ENCODE measurements at places on chromosomes 13 and 19.

- peak; percentile 79 for DNase-seq
Measured at GRCh38 chr19:38514812-38515633, 81.5 kb downstream of the RYR1 start.

DNA sequence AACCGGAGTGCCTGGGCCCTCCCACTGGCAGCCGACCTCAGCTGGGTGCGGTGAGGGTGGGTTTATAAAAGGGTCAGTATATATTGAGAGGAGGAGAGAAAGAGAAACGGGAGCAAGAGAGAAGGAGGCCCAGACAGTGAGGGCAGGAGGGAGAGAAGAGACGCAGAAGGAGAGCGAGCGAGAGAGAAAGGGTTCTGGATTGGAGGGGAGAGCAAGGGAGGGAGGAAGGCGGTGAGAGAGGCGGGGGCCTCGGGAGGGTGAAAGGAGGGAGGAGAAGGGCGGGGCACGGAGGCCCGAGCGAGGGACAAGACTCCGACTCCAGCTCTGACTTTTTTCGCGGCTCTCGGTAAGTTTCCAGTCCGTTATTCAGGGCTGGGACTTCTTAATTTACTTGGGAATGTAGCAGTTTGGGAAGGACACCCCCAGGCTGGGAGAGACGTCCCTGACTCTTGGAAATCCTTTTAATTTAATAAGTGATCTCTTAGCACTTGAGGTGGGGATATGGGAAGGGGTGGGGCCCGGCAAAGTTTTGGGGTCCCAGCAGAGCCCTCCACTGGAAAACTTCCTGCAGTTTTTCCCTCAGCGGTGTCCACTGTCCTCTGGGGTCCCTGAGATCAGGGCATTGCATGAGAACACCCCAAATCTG lies at the start of gene EMP3:
Gene EMP3 (plus strand): TSS at position 288 of the 646 bp plus-strand sequence. CDS start 1,293 bp downstream, outside the sequence.
- peak; percentile 86 for DNase-seq

DNA sequence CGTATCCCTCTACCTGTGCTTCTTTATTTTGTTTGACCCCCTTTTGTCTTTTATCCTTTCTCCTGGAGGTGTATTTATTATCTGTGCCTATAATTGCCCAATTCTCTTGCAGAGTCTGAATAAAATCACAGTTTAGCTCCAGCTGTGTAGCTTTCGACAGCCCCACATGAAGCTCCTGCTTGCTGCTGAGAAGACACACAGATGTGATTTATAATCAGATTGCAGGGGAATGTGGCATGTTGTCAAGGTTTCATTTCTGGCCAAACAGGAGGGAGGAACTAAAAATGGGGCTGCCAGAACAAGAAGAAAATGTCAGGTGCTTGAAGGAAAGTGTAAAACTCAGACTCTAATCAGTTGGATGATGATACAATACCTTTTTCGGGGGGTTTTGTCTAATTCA lies 22.7 kb downstream of the CCNA1 start:
- DNase-seq: no peak

DNA sequence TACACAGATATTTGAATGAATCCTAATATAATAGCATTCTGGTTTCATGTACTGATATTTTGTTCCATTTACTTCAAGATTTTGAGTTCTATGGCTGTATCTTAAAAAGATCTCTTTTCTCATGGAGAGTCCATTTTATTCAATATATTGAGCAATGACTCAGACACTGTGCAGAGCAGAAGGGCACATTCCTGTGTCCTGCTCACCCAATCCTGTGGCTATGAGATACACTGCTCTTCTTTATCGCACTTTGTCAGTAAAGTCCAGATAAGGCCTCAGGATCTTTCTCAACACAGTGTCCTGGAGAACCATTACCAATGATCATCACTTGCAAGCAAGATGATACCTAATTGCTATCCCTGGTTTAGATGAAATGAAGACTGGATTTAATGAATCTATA lies 155.0 kb downstream of the CYSLTR2 start:
- DNase-seq: no peak

GRCh38 chr13:30156826-30157615 lies 150.3 kb downstream of the KATNAL1 start:
- DNase-seq: no peak

DNA sequence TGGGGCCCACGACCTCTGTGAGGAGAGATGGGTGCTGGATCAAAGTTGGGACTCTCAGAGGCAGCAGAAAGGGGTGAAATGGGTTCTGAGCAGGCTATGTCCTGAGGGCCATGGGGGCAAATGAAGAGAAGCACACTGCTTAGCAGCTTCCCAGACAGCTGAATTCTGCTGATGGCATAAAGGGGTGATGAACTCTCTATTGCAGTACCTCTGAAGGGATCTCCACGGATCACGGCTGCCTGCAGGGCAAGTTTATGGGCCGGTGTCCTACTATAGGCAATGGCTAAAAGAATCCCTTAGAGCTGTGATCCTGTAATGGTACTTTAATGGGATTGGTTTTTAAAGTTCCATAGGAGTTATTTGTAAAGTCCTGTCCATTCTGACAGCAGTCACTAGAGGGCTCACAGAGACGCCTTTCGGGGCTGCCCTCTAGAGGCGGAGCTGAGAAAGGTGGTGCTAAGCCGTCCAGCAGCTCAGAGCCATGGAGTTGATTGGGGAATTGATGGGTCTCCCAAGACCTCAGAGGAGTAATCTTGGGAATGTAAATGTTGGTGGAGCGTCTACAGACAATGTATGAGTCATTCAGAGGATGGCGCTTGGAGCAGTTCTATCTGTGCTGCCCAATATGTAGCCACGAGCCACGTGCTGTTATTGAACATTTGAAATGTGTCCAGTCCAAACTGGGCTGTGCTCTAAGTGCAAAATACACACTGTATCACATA lies 287.3 kb downstream of the COG6 start:
- DNase-seq: peak; percentile 67

DNA sequence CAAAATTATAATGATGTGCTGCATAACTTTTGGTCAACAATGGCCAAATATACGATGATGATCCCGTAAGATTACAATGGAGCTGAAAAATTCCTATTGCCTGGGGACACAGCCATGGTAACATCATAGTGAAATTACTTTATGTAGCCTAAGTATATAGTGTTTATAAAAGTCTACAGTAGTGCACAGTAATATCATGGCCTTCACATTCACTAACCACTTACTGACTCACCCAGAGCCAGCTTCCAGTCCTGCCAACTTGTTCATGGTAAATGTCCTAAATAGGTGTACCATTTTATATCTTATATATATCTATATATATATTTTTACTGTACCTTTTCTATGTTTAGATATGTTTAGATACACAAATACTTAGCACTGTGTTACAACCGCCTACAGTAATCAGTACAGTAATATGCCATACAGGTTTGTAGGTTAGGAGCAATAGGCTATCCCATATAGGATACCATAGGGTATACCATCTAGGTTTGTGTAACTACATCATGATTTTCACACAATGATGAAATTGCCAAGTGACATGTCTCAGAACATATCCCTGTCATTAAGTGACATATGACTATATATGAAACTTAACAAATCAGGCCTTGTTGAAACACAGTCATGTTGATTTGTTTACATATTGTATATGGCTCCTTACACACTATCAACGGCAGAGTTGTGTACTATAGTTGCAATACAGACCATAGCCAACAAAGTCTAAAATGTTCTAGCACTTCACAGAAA lies 23.7 kb downstream of the DIS3 start:
- no peak for DNase-seq

GRCh38 chr19:11418549-11419506 lies at the start of gene RGL3:
Gene RGL3 (minus strand): TSS chr19:11419314. CDS start chr19:11419278, 36 bp downstream.
- DNase-seq: no peak

- DNase-seq: no peak
Measured at GRCh38 chr13:26914624-26915023, 154.0 kb upstream of the GPR12 start.

DNA sequence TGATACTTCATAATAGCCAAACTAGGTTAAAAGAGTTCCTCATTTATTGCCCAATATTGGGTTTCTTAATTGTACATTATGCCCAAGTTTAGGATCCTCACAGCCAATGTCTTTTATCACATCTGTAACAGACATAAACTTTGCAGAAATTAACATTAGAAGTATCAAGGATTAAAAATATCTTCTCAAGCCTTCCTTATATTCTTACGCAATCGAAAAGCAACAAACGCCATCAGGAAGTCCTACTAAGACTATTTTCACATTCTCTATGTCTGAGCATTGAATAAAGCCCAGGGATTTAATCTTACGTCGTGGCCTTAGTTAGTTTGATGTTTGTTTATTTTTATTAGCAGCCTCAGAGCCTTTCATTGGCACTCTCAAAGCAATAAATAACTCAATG lies 1660.4 kb upstream of the MIR17HG start:
- no peak for DNase-seq

DNA sequence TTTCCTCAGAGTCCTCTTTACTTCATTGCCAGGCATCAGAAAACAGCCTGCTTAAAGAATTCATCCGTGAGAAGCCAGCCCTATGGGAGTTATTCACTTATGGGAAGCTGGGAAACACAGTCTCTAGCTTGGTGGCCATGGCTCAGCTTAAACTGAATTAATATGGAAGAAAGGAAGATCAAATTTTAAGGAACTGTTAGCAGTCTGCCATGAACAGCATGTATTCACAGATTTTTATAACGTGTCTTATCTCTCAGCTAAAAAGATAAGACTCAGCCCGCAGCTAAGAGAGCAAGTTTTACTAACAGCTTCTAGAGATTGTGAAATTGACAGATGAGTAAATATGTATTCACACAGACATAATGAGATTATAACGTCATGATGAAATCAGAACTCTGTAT lies 253.7 kb upstream of the RXFP2 start:
- no peak for DNase-seq

- DNase-seq: no peak
Measured at GRCh38 chr19:3357992-3358688, 8.2 kb upstream of the NFIC start.

DNA sequence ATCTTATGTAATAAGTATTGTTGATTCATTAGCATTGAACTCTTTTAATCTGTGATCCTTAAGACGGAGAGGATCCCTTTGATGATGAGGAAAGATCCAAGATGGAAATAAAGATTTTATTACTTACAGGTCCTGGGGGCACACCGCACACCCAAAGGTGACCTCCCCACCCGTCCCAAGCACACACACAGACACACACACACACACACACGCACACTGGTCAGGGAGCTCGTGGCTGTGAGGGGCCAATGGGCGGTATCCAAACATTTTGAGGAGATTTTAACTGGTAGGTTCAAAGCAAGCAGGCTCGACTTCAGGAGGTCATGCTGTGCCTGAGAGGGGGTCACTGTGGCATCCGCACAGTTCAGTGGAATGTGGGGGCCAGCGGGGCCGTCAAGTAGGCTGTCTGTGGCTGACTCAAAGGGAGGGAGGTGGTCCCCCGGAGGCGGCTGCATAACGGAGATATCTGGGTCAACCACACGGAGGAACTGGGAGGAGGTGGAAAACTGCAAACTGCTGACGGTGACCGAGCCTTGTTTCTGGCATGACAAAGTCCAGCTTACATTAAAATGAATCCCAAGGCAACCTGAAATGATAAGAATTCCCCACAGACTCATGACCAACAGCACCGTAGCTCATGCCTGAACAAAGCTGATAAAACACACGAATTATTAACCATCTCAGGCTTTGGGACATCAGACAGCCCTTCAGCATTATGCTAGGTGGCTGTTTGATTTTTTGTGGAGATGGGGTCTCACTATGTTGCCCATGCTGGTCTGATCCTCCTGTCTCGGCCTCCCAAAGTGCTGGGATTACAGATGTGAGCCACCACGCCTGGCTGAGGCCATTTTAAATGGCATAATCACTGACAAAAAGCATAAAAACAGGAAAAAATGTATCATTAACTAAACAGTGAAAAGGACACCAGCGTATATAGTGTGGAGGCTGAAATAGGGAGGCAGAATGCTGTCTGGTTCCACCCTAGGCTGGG lies 20.9 kb upstream of the SIGLEC11 start:
- DNase-seq: no peak

DNA sequence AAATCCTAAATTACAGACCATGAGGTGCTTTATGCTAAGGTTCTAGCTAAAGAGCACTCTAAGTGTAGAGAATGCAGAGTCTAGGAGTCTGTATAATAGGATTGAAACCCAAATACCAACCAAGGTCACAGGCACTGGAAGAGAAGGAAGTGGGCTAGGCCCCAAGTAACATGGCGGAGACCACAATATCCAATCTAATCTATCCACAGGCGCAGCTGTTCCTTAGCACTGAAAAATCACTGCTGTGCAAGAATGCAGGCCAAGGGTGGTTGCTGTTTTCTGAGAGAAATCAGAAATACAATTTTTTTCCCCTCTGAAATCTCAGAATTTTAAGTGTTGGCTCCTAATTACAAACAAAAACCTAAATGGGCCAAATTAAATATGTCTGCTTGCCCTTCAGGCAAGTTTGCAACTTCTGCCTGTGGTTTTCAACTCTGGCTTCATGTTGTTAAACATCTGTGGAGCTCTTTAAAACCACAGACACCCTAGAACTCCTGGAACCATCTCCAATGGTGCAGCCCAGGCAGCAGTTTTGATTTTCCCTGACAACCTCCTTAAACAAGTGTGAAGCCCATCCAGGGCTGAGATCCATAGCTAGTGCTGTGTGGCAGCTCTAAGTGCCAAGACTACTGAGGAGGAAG lies 6.1 kb downstream of the RANBP3 start:
- DNase-seq: no peak

DNA sequence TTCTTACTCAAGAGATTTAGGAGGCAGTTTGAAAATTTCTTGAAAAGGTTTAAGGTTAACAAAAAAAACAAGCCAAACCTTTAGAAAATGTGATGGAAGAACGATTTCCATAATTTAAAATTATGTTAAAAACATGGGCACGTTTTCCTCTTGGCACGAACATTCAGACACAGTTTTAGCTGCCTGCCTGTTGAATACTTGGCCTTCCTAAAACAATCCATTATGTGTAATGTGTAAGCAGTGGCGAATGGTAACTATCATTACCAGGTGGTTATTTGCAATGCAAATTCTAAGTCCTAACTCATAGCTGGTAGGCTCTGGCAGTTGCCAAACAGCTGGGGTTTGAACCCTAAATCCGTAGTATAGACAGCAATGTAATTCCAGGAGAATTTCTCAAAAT lies 1425.7 kb upstream of the SLC10A2 start:
- DNase-seq: no peak

GRCh38 chr13:93559718-93560117 lies 333.1 kb downstream of the GPC6 start:
- no peak for DNase-seq

- DNase-seq: no peak
Measured at GRCh38 chr13:23609414-23609760, 39.2 kb downstream of the TNFRSF19 start.

DNA sequence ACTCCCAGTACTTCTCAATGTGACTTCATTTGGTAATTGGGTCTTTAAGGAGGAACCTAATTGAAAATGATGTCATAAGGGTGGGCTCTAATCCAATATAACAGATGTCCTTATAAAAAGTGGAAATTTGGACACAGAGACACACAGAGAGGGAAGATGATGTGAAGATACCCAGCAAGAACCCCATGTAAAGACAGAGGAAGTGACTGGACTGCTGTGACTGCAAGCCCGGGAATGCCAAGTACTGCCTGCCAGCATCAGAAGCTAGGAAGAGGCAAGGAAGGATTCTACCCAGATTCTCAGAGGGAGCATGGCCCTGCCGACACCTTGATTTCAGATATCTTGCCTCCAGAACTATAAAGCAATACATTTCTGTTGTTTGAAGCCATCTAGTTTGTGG lies 239.3 kb downstream of the KCTD12 start:
- no peak for DNase-seq

All from CD4-positive, alpha-beta memory T cell (primary cell).